ENCODE measurements at places on chromosomes 3 and 15. TPM values are rescaled to one million over a fixed set of nuclear protein-coding genes. Genes with fewer than 3 reads are reported as not detected.

Gene C15orf62
- polyA plus RNA-seq: 1.3 TPM

Gene HIGD2B
- polyA plus RNA-seq: not detected

Gene NPAP1
- 0.13 TPM for polyA plus RNA-seq

Gene CGNL1
- polyA plus RNA-seq: 12.9 TPM

Gene SOX14
- not detected for polyA plus RNA-seq

Gene NOX5
- polyA plus RNA-seq: 0.28 TPM

Gene WDR93
- 0.21 TPM for polyA plus RNA-seq

Gene ACAD9
- 22.8 TPM for polyA plus RNA-seq

Gene KCNAB1
- polyA plus RNA-seq: 4.5 TPM

Gene TIMP4
- 1.2 TPM for polyA plus RNA-seq

Gene TLR9
- polyA plus RNA-seq: 0.21 TPM

Gene CSNK1G1
- 7.5 TPM for polyA plus RNA-seq

Gene GOLGA8G
- polyA plus RNA-seq: not detected

Gene XRN1
- 13.7 TPM for polyA plus RNA-seq

Gene UPK1B
- polyA plus RNA-seq: 0.19 TPM

Gene EFCC1
- polyA plus RNA-seq: 0.86 TPM

Gene DPPA2
- not detected for polyA plus RNA-seq

Gene LMAN1L
- not detected for polyA plus RNA-seq
